Stimulated activated CD4-positive, alpha-beta T cell treated with anti-CD3 and anti-CD28 coated beads, Interleukin-1b, Interleukin-23, amount 100 ng/mL, for 1 hour (primary cell): ENCODE measurements at places on chromosomes 1 and 21.

GRCh38 chr1:12177156-12177998 is 10.6 kb downstream of the TNFRSF1B start:
- DNase-seq: no peak

DNA sequence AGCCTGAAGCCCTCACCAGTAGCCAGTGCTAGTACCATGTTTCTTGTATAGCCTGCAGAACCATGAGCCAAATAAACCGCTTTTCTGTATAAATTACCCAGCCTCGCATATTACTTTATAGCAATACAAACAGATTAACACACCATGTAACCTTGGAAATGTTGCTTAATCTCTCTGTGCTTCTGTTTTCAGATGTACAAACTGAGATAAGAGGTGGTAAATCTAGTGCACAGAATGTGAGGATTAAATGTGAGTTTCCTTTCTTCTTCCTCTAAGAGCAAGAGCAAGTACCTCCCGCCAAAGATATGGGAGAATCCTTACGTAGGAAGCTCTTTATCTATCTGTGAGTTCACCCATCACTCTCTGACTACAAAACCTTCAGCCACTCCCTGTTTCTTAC is 128.4 kb downstream of the HIVEP3 start:
- no peak for DNase-seq

DNA sequence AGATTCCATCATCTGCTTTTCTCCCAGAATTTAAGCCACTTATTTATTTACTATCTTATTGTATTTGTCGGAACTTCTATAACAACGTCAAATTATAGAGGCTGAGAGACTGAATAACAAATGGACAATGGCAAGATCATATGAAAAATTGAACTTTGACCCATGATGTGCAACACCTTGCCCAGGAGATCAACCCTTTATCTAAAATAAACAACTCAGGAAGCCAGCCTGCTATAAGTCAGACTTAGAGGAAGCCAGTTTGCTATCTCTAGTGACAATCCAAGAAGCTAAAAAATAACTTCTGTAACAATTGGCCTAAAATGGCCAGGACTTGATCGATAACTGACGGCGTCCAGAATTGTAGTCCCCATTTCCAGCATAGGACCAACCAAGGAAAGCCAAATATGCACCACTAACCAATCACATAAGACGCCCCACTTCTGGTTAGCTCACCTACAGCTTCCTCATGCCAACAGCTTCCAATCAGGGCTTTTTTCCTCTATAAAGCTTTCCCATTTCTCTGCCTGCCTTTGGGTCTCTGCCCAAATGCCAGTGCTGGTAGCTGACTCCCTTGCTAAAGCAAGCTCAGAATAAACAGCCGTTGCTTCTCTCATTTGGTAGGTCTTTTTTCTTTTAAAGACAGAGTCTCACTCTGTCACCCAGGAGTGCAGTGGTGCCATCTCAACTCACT is 28.5 kb downstream of the ANP32E start:
- no peak for DNase-seq

- no peak for DNase-seq
These were observed 11.2 kb downstream of the PUM1 start for GRCh38 chr1:31054349-31054748.

- DNase-seq: no peak
These were observed 40.1 kb downstream of the PTPRC start for GRCh38 chr1:198678901-198679329.

DNA sequence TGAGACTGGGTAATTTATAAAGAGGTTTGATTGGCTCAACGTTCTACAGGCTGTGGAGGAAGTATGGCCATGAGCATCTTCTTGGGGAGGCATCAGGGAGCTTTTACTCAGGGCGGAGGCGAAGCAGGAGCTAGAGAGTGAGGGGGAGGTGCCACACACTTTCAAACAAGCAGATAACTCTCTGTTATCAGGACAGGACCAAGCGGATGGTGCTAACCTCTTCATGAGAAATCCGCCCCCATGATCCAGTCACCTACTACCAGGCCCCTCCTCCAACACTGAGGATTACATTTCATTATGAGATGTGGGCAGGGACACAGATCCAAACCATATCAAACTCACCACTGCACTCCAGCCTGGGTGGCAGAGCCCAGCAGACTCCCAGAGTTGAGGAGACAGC is 11.5 kb upstream of the LRRC47 start:
- no peak for DNase-seq

GRCh38 chr1:38004284-38005108 is 818 bp downstream of the FHL3 start:
- no peak for DNase-seq

- DNase-seq: no peak
These were observed 1160.8 kb upstream of the ADGRL2 start for GRCh38 chr1:80639777-80640533.

- no peak for DNase-seq
These were observed 2.5 kb downstream of the SLC1A7 start for GRCh38 chr1:53139951-53140361.

DNA sequence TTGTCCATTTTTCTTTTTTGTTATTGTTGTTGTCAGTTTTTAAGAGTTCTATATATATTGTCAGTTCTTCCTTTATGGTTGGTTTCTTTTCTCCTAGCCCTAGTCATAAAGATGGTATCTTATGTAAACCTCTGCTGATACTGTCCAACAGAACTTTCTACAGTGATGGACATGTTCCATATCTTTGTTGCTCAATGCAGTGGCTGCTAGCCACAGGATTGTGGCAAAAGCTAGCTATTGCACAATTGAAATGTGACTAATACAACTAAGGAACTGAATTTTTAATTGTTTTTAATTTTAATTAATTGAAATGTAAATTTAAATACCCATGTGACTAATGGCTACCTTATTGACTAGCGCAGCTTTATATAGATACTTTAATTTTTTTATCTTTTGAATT is 411.8 kb upstream of the PTBP2 start:
- no peak for DNase-seq

DNA sequence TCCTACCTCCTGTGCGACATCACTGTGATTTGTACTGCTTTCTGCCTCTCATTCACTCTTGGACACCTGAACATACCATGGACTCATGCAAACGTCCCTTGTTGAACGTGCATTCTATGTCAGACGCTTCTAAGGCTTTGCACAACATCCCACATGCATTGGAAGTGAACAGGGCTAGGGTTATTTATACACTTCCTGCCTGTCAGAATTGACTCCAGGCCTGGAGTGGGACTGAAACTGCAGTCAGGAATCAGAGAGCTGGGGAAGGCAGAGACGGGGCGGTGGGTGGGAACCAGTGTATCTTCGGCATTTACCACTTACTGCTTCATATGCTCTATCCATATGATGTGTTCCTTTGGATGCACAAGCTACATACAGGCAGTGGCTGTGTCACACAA is 81.4 kb upstream of the GALNT2 start:
- no peak for DNase-seq

DNA sequence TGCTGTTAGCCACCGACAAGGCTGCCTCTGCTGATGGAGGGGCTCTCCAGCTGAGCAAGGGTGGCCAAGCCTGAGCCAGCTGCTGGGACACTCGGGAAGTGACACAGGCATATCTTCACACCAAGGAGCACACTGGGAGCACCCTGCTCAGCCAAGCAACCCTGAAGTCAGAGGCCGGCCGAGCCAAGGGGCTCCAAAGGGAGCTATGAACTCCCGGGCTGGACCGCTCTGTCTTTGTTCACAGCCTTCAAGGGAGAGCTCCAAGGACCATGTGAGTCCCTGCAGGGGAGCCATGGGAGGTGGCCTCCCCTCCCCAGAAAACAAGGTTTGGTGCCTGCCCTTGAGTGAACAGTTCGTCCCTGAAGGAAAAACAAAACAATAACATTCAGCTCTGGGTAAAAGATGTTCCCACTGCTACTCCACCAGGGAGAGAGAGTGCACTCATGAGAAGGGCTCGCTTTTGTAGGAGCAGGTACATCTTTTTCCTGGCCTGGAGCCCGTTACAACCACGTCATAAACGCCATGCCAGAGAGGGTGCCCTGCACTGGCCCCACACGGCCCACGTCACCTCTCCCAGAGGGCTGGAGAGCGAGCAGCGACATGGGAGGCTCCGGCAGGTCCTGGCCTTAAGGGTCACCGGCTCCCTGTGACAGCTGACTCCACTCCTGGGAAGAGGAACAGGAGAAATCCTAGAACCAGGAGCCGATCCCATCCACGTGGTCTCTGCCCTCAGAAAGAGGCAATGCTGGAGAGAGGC is 56.3 kb upstream of the SLC25A33 start:
- no peak for DNase-seq

GRCh38 chr1:228904222-228904621 is 168.9 kb downstream of the RHOU start:
- DNase-seq: no peak

GRCh38 chr1:33171977-33172813 is 9.6 kb downstream of the TRIM62 start:
- DNase-seq: no peak

- no peak for DNase-seq
These were observed 17.4 kb downstream of the TNFRSF1B start for GRCh38 chr1:12184008-12184681.

DNA sequence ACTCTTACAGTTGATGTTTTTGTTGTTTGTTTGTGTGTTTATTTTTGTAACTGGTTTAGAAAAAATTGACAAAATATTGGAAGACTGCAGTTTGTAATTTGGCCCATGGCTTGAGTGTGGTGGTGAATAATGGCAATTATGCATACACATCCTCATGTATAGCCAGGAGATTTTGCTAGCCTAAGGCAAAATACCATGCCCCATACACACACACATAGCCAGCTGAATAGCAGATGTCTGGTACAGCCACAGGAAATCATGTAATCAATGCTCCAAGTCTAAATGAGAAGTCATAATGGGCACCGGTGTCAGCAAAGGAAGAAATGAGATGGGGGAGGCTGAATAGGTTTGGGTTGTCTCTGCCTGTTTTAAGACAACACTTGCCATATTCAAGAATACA is 135.2 kb upstream of the COA6 start:
- DNase-seq: no peak

DNA sequence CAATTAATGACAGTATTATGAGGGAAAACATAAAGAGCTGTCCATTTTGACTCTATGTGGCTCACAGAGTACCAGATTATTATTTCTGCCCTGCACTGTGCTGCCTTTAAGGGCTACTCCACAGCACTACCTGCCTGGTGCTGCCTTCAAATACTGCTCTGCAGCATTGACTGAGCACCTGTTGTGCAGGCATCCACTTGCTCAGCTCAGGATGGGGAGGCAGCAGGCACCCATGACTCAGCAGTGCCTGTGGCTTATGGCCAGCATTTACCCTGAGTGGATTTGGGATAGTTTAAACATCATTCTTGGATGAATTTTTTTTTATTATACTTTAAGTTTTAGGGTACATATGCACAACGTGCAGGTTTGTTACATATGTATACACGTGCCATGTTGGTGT is 953 bp upstream of the KPRP start:
- no peak for DNase-seq

- no peak for DNase-seq
These were observed 198.7 kb downstream of the KCNJ6 start for GRCh38 chr21:37717534-37717933.

GRCh38 chr1:221626041-221626440 is 115.8 kb downstream of the DUSP10 start:
- no peak for DNase-seq

DNA sequence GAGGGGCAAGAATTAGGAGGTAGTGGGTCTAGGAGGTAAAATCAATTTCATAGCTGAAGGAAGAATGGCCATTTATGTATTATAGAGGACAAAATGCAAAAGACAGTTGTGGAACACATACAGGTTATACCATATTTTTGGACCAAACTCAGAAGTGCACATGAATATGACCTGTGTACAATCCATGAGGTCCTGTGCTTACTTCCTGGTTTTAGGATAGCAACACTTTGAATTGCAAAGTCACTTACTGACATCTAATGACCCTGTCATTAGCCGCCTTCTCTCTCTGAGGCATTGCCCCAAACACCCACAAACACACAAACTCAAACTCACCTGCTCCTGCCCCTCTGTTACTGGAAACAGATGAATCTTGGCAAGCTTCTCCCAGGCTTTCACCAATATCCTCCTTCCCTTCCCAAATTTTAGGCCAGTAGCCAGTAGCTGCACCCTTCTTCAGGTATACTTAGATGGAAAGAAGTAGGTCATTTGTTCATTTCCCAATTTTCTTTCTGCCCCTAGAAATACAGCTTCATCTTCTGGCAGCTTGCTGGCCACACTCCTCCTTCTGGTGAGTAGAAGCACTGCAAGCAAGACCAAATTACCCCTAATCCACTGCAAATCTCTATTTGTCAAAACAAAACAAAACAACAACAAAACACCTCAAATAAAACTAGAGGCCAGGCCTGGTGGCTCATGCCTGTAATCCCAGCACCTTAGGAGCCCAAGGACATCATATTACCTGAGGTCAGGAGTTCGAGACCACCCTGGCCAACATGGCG is 13.7 kb upstream of the RPL5 start:
- no peak for DNase-seq

- no peak for DNase-seq
These were observed 1389.6 kb downstream of the KCNT2 start for GRCh38 chr1:195218428-195219212.

GRCh38 chr1:232965912-232966217 is 15.5 kb downstream of the NTPCR start:
- no peak for DNase-seq

GRCh38 chr1:54277451-54278341 is 77.7 kb downstream of the MRPL37 start:
- no peak for DNase-seq

DNA sequence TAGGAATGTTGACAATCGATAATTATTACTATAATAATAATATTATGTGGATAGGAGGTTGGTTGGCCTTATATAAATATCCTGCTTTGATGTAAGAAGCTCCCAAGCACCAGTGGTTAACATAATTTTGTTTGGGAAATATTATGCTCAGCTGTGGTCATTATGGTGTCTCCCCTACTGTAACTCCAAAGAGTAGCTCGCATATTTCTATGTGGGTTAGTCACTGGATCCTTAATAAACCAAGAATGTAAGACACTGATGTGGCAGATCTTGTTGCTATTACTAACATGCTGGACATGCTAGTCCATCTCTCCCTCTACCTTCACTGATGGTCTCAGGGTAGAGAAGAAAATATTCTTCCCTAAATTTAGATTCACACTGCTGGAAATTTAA is 79.2 kb upstream of the RALGPS2 start:
- no peak for DNase-seq

GRCh38 chr21:44357064-44357837 is 3.8 kb downstream of the TRPM2 start:
- no peak for DNase-seq

DNA sequence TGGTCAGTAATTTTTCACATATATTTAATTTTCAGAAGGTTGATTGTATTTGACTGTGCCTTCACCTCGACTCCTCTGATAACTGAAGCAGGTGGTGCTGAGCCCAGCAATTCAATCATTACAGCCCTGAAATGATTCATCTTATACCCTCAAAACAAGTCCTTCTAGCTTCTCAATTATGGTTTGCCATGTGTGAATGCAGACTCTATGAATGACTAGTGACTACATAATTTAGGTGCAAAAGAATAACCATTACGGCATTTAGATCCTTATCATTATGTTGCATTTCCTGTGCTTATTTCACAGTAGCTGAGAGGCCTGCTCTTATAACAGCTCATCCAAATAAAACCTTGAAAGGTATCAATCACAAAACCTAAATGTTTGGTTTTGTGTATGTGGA is 54.0 kb upstream of the COL11A1 start:
- DNase-seq: no peak
